ENCODE measurements at places on chromosomes 11 and 22.
A peak's percentile ranks its signal among the peaks of the same experiment; 100 is the strongest.

DNA sequence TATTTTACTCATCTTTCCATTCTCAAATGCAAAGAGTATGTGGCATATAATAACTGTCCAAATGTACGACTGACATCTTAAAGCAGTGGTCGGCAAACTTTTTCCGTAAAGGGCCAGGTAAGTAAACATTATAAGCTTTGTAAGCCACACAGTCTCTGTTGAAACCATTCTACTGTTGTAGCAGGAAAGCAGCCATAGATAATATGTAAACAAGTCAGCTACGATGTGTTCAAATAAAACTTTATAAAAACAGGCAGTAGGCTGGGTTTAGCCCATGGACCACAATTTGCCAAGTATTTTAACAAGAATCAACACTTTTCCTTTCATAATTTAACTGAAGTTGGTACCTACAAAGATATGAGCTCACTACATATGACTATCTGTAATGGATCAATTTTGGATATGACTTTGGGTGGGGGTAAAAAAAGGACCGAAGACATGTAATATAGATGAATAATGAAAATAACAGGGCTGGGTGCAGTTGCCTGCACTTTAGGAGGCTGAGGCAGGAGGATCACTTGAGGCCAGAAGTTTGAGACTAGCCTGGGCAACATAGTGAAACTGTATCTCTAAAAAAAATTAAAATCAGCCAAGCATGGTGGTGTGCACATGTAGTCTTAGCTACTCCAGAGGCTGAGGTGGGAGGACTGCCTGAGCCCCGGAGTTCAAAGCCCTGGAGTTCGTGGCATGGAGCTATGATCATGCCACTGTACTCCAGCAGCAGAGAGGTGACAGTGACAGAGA, 5.7 kb downstream of the RDX start:
- DNase-seq = no peak

- DNase-seq = no peak
These were observed 4.6 kb downstream of the BID start for GRCh38 chr22:17769716-17770082.

DNA sequence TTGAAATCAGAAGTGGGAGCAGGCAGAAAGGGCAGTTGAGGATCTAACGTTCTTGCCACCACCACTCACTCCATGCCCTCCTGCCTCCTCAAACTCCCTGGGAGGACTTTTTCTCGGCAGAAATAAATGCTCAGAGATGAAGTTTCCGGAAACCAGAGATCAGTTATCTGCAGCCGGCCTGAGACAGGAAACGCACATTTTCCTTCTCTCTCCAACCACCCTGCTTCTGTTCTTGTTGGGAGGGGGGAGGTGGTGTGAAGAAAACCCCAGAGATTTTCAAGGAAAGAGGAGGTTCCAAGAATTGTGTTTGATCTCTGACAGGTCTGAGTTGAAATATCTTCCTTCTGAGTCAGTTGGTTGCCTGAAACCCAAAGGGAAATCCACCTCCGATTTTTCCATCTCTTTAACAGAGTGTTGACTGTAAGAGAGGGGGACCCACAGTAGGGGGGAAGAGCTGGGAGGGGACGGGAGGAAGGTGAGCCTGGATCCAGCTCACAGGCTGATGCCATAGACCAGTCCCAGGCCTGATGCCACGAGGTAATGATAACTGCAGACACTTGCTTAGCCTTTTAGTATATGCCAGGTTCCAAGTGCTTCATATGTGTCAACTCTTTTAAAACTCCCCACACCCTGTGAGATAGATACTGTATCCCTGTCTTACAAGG, 100.8 kb downstream of the TRAF6 start:
- DNase-seq = peak; percentile 93

DNA sequence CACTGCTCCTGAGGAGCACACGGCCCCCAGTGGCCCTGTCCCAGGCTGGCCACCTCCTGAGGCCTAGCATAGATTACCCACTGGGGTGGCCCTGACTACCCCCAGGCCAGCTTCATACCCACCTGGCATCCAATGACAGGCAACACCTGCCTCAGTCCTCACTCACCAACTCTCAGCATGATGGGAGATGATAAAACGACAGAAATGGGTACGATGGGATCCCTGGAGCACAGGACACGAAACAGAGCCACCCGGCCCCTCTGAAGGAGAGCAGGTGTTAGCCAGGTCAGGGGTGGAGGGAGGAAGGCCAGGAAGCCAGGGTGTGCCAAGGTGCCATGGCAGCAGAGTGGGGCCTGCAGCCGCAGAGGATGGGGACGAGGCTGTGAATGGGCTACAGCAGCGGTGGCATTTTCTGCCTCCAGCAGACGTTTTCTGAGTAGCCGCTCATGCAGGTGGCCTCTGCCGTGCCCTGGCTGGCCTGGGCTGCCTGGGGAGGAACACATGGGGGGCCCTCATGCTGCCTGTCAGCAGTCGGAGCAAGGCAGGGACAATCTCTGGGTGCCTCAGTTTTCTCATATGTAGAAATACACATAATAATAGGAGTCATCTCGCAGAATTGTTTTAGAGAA, 50.2 kb upstream of the FGF3 start:
- DNase-seq = no peak

DNA sequence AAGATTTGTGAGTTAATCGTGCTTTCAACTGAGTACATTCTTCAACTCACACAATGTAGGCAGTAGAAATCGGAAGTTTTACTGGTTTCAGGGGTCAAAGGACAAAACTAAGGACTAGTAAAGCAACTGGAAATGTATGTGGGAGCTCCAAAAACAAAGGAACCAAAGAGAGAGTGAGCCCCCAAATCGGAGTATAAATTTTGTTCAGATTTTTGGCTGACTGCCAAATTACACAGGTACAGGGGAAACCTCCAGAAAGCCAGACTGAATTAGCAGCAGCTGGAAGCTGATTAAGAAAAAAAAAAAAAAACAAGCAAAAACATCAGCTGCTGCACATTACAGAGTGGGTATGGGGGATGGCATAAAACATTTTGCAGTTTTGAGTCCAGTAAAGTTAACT, 75.2 kb upstream of the GNAZ start:
- no peak for DNase-seq

GRCh38 chr11:109424901-109425300, 2.9 kb downstream of the C11orf87 start:
- DNase-seq = no peak

- DNase-seq = no peak
These were observed 594 bp upstream of the POU2AF1 start for GRCh38 chr11:111379602-111380136.
